ENCODE measurements at places on chromosomes 5 and 9. TPM values are rescaled to one million over a fixed set of nuclear protein-coding genes. Genes with fewer than 3 reads are reported as not detected.

- DNase-seq: no peak
Observed at GRCh38 chr5:108670591-108671289, 77.0 kb upstream of the FER start.

Gene SHLD3
- total RNA-seq: 2.3 TPM

Gene CDC20B
- total RNA-seq: not detected

- DNase-seq: no peak
Observed at GRCh38 chr5:129438322-129438721, 21.8 kb upstream of the ADAMTS19 start.

- DNase-seq: no peak
Observed at GRCh38 chr5:151682751-151683331, 3.9 kb downstream of the SPARC start.

Gene MRPL50
- total RNA-seq: 11.9 TPM

GRCh38 chr9:109742776-109743348 lies 37.1 kb upstream of the PALM2AKAP2 start:
- no peak for DNase-seq

Gene SLC45A2
- total RNA-seq: not detected
